Cerebellar nuclear complex (tissue), 1 donor: ENCODE measurements at places on chromosomes 16 and 17.

DNA sequence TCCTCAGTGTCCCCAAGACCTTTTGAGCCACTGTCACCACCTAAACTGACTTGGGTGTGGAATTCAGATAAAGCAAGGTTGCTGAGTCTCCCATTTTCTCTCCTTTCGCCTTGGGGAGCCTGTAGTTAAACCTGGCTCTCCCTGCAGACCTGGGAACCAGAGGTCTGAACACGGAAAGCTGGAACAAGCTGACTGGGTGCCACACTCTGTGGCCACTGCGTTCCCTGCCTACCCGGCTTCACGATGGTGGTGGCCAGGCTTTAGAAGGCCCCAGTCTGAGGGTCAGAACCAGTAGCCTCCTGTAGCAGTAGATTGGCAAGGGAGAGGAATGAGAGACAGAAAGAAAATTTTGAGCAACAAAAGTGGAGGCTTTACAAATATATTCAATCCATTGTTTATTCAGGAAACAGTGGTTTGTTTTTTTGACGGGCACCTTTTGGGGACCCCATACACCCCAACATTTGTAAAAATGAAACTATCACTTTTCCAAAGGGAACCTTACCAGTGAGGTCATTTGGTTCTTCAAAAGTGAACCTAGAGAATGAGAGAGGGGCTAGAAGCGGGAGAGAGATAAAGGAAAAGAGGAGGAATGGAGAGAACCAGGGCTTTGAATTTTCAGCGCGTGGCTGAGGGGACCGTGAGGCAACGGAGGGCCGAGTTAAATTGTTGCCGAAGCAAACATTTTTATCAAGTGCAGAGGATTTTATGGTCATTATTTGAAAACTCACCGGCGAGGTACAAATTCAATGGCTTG lies 1.8 kb upstream of the HOXB8 start:
- no peak for DNase-seq

DNA sequence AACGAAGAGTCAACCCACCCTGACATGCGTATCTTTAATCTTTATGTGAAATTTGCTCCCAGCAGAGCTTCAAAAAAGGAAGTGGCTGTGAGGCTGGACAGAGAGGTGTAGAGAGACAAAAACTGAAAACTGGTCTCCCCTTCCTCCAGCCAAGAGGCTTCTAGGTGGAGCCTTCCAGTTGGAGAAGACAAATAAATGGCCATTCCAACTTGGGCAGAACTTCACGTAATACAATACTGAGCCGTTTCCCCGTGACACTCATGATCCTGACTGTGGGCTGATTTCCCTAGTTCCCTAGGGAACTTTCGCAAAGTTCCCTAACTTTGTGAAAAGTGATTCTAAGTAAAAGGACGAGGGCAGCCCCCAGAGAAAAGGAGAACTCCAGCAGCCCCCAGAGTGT lies 78.8 kb downstream of the ZFHX3 start:
- no peak for DNase-seq

DNA sequence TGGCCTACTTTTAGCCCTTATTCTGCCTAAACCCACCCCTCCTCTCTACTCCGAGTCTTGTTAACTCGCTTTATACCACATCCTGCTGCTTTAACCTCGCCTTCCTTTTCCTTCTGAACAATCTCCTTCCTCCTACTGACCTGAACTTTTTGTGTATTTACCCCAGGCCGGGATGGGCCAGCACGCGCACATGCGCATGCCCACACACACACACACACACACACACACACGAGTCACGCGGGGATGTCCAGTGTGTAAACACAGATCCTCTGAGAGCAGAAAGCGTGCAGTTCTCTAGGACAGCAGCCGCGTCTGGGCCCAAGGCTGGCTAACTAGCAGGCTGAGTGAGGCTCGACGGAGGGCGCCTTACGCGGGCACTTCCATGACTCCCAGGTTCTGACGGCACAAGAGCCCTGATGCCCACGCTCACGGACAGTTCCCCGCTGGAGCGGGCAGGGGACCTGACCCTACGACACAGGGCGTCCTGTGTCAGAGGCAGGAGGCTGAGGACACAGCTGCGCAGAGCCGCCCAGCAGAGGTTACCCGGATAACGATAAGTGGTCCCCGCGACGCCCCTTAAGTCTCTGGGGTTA lies 610 bp downstream of the PIK3R5 start:
- no peak for DNase-seq

DNA sequence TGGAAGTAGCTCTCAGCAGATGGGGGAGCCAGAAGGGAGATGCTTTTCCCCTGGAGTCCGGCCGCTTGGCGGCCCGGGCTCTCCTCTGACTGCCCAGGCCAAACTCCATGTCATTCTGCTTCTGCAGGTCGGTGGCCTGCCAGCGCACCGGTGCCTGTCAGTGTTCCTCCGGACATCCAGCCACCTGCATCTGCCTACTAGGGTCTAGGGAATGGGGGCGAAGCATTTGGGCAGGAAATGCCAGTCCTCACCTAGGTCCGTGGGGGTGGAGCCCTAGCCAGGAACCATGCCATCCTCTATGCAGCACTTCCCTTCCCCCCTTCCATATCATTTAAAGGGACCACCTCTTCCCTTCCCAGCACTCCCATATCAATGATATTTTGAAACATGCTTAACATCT lies 34.2 kb downstream of the GJC1 start:
- DNase-seq, result no peak
